Epithelial cell of proximal tubule (primary cell): ENCODE measurements at places on chromosomes 7 and 10.

DNA sequence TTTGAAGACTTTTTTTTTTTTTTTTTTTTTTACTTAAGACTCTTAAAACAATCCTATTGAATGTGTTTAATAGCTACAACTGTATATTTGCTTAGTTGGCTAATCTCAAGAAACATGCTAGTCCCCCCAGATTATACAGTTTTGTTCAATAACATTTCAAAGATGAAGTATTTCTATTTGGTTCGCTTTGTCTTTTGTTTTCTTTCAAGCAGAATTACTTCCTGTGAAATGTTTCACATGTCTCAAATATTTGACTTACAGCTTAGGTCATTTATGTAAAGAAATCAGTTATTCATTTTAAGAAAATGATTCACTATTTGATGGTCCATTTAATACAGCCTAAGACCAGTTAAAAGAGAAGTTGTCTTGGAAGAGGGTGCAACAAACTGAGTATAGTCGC is 12.8 kb upstream of the LAMB1 start:
- no peak for DNase-seq

GRCh38 chr7:73577627-73578341 is 595 bp downstream of the TBL2 start:
- DNase-seq, result no peak

GRCh38 chr7:69763513-69763912 is 165.2 kb downstream of the AUTS2 start:
- no peak for DNase-seq

- no peak for DNase-seq
Measured at GRCh38 chr7:138873220-138873892, 75.4 kb upstream of the ATP6V0A4 start.

GRCh38 chr7:36723951-36724664 is at the start of gene AOAH:
TSS of gene AOAH (minus strand) at chr7:36724494. CDS start at chr7:36724148, 346 bp downstream.
- DNase-seq, result no peak

GRCh38 chr7:100613412-100614175 is 1.3 kb downstream of the MOSPD3 start:
- DNase-seq, result no peak

DNA sequence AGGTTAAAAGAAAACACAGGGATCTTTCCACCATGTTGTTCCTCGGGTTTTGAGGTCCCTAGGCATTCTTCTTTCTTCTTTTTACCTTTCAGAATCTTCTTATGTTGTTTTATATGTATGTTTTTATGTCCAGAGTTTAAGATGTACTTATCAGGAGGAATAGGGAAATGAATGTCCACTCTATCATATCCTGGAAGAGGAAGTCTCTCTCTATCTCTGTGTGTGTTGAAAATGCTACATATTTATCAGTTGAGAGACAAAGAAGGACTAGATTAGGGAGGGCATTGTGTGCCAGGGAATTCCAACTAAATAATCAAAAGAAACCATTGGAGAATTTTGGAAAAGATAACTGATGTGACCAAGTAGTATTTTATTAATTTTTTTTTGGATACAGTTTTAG is 200.5 kb upstream of the POT1 start:
- no peak for DNase-seq

- DNase-seq, result no peak
Measured at GRCh38 chr10:90276894-90277475, 575.6 kb downstream of the KIF20B start.

- DNase-seq, result no peak
Measured at GRCh38 chr7:31934551-31934950, 135.7 kb downstream of the PDE1C start.

- no peak for DNase-seq
Measured at GRCh38 chr10:69278446-69278963, at the start of gene HK1. TSS of gene HK1 (plus strand) at chr10:69278496.

DNA sequence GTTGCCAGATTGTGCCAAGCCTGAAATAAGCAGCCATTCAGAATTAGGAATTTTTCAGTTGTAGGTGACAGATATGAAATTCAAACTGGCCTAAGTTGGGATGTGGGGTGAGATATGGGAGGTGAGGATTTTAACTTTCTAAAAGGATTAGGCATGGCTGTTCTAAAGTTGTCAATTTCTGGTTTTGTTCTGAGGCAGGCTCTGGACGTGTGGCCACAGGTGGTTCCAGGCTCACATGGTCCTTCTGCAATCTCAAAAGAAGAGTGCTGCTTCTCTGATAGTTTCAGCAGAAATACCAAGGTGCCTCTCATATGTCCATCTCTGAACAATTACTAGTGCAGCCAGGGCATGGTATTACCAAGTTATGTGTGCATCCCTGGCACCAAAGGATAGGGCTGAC is 21.4 kb downstream of the EFCAB10 start:
- DNase-seq, result no peak

- no peak for DNase-seq
Measured at GRCh38 chr10:114279289-114279688, 40.2 kb downstream of the VWA2 start.

- no peak for DNase-seq
Measured at GRCh38 chr10:52615756-52616394, 156.7 kb downstream of the MBL2 start.

- DNase-seq, result no peak
Measured at GRCh38 chr10:47025253-47025539, 114.0 kb downstream of the PTPN20 start.

DNA sequence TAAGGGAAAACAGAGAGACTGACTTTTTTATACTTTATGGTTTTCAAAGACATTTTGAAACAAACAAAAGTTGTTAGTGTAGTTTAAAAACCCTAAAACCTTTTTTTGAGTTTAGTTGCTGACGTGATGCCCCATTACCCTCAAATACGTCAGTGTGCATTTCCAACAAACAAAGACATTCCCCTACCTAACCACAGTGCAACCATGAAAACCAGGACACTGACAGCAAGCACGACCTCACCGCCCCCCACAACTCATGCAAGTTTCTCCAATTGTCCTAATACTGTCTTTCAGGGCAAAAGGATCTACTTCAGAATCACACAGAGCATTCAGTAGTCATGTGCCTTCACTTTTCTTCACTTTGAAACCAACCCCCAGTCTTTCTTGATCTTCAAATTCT is 75.0 kb downstream of the WNT2 start:
- DNase-seq, result no peak
